ENCODE measurements at places on chromosomes 6 and 20.

DNA sequence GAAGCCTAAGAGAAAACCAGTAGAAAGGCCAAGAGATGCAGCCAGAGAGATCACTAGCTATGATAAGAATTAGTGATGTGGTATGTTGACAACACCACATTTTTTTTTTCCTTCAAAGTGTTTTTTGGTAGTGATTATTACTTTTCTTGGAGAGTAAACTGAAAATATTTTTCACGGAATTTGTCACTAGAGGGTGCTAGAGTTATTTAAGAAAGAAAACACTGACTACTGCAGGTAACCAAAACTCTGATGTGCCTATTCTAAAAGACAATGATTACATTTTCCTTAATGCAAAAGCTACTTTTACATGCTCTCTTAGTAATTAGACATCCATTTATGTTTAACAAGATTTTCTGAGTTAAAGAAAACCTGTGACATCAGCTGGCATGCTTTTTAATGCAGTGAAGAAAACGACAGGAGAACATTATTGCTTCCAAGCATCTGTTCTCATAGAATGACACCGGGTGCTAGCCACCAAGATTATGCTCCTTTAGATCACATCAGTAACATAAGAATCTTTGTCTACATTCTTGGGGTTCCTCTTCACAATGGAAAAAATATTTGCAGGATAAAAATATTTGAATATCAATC lies 28.8 kb downstream of the RWDD2A start:
- DNase-seq, result no peak

GRCh38 chr6:48813836-48814235 lies 649.2 kb downstream of the MMUT start:
- no peak for DNase-seq

GRCh38 chr6:40816601-40817000 lies 222.4 kb downstream of the UNC5CL start:
- no peak for DNase-seq

DNA sequence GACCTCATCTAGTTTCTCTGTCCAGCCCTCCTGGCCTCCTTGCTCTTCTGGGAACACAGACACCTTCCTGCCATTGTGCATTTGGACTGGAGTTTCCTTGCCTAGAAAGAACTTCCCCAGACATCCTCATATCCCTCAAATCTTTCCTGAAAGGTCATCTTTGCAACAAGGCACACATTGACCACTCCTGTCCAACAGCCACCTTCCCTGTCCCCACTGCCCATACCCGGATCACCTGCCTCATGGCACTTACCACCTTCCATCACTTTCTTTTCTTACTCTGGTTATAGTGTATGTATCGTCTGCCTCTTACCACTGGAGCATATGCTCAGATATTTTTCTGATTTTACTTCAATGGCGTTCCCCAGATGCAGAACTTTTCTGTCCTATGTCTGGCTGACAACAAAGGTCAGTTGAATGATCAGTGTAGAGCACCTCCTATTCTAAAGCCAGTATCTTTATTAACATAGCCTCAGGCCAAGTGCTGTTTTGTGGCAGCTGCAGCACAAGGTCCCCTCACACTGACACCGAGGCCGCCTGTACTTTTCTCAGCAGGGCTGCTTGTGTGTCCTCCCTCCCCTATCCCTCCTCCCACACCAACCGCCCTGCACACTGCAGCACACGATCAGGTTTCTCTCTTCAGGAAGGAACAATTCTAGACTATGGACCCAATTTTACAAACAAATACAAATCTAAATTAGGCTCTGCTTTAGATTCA lies 4.1 kb downstream of the HLA-C start:
- DNase-seq, result no peak

- DNase-seq, result no peak
Measured at GRCh38 chr20:52096117-52096516, 95.5 kb downstream of the ZFP64 start.

DNA sequence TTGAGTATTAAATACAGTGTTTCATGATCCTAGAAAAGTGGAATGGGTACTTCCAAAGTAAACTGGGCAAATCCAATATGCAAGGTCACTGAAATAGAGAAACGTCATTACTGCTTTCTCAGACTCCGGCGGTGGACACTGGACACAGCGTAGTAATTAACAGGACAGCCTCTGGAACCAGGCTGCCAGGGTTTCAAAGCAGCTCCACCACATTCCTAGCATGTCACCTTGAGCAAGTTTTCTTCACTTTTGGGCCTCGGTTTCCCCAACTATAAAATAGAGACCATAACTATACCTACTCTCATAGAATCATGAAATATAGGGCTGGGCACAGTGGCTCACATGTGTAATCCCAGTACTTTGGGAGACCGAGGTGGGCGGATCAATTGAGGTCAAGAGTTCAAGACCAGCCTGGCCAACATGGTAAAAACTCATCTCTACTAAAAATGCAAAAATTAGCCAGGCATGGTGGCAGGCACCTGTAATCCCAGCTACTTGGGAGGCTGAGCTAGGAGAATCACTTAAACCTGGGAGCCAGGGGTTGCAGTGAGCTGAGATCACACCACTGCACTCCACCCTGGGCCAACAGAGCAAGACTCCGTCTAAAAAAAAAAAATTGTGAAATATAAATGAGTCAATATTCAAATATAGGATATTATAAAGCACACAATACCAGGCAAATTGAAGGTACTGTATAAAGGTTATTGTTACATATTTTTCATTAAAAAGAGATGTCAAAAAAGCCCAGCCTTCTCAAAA lies 24.9 kb downstream of the ARHGAP18 start:
- no peak for DNase-seq

DNA sequence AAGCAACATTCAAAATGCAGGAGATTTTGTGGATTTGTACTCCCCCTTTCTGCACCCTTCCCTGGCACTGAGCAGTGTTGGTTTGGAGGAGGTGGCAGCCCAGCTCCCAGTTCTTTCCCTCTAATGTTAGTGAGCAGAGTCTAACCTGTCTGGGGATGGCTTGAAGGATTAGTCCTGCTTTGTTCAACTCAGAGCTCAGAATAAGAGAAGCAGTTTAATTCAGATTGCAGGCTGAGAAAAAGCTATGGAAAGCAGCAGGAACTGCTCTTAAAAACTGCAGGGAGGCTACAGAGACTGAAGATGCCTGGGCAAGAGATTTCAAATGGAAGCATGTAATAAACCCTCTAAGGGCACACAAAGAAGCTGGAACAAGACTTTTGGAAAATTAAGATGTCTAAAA lies 223.4 kb upstream of the GGTLC1 start:
- DNase-seq, result no peak

DNA sequence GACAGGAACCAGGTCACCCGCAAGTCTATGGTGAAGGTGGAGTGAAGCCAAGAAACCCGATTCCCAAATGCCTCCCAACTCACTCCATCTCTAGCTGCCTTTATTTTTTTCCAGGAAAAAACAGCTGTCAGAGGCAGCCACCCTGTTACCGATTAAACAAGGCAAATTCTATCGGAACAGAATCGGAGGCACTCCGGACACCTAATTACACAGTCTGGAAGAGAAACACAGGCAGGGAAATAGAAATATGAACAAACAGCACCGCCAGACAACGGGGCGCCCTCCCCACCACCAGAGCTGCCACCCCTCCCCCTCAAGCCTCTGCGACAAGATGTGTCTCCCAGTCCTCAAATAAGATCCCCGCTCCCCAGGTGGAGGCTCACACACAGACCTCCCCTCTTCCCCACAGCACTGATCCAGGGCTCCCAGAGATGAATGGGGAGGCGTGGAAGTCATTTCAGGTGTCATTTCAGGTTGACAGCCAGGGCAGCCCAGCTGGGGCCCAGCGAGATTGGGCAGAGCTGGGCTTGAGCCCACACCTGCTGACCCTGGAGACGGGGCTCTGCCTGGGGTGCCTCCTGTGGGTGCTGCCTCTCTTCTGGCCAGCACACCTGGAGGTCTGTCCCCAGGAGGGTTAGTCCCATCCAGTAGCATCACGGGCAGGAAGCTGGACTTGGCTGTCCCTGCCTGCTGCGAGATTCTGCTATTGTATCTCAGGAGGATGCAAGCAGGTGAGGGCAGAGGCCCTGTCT lies 19.8 kb upstream of the VSTM2L start:
- no peak for DNase-seq

DNA sequence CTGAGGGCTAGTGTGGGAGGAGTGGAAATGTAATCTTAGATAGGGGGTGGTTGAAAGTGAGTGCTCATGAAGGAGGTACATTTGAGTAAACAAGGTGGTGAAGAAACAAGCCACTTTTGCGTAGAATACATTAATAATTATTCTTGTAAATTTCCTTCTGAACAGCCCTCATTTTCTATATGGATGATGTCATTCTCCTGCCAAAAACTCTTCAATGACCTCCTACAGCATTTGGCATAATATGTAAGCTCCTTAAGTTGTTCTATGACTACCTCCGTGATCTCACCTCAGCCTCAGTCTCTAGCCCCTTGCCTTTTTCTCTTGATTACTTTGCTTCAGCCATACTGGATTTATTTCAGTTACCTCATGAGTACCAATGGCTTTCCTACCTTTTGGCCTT lies 14.0 kb upstream of the SNAP91 start:
- no peak for DNase-seq

DNA sequence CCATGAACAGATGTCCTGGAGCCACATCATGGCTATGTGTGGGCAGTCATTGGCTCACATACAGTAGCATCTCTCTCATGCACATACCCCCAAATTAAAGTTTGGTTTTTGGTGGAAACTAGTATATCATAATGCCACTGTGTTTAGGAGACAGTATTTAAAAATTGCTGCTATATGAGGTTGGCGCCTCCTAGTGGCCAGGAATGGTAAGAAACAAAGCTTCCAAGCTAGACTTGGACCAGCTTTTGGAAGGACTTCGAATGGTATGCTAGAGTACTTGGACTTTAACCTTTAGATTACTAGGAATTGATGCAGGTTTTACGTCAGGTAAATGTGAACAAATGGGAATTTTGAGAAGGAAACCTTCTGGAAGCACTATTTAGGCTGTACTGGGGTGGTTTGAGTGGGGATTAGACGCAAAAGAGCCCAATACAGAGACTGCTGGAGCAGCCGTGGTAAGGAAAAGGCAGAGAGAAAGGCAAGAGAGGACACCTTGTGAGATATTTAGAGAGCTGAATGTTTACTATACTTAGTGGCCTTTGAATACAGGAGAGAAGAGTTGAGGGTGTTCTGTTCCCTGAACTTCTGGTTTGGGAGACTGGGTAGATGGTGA lies 23.8 kb downstream of the PRSS35 start:
- peak; percentile 37 for DNase-seq

GRCh38 chr6:162666246-162666645 lies 61.3 kb downstream of the PRKN start:
- no peak for DNase-seq

DNA sequence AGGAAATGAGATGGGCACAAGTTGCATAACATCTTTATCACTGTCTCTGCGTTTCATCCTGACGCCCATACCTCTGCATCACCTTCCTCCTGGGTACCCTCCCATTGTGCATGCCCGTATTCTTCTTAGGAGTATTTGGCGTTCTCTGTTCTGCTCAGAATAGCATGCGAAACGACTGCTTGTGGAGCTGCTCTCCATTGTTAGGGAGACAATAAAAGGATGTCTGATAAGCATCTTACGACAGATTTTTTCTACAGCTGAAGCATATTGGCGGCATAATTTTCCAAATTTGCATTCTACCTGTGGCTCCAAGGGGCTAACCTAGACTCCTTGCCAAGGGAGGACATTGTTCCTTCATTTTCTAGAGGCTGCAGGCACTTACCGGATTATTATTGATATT lies 118.6 kb downstream of the EDN1 start:
- DNase-seq, result no peak

GRCh38 chr20:19341348-19342053 lies 129.1 kb downstream of the SLC24A3 start:
- no peak for DNase-seq

DNA sequence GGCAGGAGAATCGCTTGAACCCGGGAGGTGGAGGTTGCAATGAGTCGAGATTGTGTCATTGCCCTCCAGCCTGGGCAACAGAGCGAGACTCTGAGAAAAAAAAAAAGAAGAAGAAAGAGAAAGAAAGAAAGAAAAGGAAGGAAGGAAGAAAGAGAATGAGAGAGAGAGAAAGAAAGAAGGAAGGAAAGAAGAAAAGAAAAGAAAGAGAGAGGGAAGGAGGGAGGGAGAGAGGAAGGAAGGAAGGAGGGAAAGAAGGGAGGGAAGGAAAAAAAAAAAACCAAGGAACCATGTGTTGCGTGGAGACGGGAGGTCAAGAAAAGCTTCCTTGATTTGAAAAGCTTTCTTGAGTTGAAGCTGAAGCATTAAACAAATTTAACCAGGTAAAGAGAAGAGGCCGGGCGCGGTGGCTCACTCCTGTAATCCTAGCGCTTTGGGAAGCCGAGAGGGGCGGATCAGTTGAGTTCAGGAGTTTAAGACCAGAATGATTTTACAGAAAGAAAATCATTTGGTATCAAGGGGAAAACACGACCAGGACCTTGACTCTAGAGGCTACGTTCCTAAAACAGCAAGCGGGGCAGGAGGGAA lies 90.5 kb upstream of the PRSS16 start:
- DNase-seq, result no peak

GRCh38 chr6:61887423-61887822 lies 398.6 kb downstream of the KHDRBS2 start:
- DNase-seq, result no peak

DNA sequence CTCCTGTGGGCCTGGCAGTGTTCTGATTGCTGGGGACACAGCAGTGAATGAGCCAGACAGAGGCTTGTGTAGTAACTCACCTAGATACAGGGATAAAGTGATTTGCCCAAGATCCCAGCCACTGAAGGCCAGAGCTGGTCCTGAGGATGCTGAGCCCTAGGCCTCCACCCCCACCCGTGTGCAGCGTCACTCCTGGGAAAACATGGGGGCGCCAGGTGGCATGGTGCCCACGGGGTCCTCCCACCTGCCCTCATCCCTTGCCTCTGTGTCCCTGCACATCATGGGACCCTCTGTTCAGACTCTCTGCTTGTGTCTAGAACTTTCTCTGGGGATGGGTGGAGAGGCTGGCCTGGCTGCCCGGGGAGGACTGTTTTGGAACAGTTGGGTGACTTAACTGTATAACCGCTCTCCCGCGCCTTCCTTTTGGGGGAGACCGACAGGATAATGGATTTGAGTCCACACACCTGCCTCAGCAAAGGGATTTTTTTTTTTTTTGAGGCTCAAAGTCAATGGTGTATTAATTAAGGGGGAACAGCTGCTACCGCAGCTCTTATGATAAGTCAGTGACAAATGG lies 19.6 kb downstream of the LEMD2 start:
- no peak for DNase-seq

- DNase-seq, result no peak
Measured at GRCh38 chr6:15675536-15676220, 12.8 kb upstream of the DTNBP1 start.

- no peak for DNase-seq
Measured at GRCh38 chr20:51495291-51495690, 47.2 kb downstream of the NFATC2 start.

DNA sequence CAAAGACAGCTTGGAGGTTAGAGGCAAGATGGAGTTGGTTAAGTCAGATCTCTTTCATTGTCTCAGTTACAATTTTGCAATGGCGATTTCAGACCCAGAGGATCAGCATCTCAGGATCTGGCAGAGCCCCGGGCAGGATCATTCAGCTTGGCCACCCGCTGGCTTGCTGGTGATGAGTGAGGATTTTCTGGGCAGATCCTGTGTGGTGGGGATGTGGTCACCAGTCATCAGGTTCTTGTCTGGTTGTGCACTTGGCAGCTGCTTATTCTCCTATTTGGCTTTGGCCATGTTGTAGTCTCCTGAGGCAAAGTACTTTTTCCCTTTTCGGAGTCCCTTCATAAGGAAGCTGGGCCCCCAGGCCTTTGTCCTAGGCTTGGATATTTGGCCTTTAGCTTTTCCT lies 953.9 kb downstream of the KIF16B start:
- no peak for DNase-seq

Measured in activated CD4-positive, alpha-beta T cell treated with anti-CD3 and anti-CD28 coated beads for 24 hours (primary cell).